ENCODE measurements at places on chromosomes 2 and 18.

DNA sequence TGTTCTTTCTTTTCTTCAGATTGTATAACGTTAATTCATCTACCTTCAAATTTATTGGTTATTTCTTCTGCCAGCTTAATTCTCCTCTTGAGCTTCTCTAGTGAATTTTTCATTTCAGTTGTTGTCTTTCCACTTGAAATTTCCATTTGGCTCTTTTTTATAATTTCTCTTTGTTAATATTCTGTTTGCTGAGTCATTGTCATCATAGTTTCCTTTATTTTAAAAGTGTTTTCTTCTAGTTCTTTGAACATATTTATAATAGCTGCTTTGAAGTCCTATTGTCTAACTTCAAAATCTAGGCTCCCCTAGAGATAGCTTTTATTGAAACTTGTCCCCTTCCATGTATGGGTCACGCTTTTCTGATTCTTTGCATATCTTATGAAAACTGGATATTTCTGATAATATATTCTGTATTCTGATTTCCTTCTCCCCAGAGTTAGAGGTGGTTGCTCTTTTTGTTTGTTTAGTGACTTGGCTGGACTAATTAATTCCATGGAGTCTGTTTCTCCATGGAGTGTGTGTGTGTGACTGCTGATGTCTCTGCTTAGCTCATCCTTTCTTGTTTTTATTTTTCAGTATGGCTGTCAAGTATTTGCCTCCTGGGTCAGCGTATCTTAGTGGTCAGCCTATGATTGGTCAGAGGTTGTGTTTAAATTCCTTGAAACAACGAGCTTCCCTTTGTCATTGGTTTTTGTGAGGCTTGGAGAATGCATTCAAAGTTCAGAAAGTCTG is 47.6 kb downstream of the DIS3L2 start:
- DNase-seq = no peak

GRCh38 chr2:238582159-238582558 is 155.4 kb downstream of the ASB1 start:
- no peak for DNase-seq

GRCh38 chr2:236659758-236660150 is 90.1 kb downstream of the ACKR3 start:
- DNase-seq = no peak

DNA sequence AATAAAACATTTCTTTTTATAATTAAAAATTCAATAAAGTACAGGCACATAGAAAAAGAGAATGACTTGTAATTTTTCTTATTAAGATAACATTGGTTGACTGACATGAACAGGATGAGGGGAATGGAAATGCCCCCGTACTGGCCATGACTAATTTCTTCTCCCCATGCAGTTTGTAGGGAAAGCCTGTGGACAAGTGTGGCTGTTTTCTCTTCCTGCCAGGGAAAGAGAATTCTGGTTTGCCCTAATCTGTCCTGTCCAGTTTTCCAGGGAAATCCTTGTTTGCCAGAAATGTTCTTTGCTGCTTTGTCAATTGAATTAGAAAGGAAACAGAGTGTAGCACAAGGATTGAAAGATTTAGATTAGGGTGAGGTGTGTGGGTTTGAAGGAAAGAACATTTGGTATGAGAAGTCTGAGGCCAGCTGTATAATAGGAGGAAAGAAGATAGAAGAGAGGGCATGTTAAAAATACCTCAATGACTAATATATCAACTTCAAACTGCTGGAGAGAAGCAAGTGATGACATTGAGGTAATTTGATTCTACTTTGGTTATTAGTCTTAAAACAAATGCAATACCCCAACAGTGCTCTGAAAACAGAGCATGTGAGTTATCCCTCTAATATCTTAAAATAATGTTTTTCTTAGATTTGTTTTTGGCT is 593.9 kb upstream of the ZNF804A start:
- DNase-seq = no peak

- DNase-seq = no peak
These were observed 158.9 kb downstream of the LDLRAD4 start for GRCh38 chr18:13377496-13377895.

- no peak for DNase-seq
These were observed 103.8 kb upstream of the ALKAL2 start for GRCh38 chr2:391696-392095.

DNA sequence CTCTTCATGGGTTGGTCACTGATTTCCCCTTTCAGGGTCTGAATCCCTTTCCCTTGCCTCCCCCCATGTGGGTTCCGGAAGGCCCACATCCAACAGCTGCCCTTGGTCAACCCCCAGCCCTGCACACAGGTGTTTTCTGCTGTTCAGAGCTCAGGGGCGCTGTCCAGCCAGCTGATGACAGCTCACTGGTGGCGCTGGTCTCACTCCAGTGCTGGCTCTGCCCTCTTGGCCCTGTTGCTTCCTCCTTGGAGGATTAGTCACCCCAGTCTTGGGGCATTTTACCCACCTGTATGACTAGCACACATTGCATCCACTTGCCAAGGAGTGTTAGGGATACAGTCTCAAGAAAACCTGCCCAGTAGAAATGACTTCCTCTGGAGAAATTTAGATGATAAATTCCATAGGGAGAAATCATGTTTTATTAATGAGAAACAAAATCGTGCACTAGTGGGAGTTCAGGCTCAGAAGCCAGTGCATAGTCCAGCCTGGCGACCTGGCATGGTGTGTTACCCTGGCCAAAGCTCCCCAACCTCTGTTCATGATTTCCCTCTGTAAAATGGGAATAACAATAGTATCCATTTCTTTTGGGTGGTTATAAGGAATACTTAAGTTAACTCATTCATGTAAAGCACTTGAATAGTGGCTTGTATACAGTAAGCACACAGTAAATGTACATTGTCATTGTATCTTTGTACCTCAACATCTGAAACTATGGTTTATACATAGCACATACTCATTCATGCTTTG is 21.6 kb downstream of the CRIM1 start:
- no peak for DNase-seq

DNA sequence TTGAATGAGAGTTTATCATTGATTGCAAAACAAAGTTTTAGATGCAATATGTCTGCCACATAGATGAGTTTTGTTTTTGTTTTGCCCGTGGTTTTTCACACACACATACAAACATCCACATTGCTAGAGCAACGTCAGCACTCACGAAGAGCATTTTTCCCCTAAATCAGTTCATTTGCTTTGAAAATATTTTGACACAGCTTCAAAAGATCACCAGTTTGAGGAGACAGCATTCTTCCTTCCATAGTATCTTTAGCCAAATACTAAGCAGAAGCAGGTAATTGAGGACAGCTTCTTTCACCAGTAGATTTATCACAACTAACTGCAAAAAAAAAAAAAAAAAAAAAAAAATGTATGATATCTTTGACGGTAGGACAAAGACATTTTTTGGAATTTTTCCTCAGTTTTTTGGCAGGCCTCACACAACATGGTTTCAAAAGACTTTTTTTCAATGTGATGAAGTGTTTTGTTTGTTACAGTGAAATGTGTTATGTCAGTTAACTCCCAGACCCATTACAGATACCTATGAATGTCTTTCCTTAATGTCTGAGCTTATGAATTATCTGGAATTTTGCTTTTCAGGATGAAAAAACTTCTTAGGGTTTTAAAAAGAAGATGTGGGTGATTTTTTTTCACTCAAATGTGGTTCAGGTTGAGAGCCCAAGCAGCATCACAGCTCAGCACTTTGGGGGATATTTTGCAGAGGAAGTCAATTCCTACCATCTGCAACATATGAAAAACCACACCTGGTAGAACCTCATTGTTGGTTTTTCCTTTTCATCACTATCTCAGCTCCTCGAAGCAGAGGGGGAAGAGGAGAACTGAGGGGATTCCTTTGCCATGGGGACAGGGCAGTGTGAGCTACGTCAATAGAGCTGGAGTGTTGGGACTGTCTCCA is 31.6 kb downstream of the AOX1 start:
- no peak for DNase-seq

GRCh38 chr18:58091099-58091611 is 47.1 kb downstream of the NEDD4L start:
- no peak for DNase-seq

GRCh38 chr2:112184121-112184520 is 45.9 kb downstream of the FBLN7 start:
- DNase-seq = no peak

GRCh38 chr2:182652326-182652725 is 63.7 kb upstream of the DNAJC10 start:
- DNase-seq = no peak

DNA sequence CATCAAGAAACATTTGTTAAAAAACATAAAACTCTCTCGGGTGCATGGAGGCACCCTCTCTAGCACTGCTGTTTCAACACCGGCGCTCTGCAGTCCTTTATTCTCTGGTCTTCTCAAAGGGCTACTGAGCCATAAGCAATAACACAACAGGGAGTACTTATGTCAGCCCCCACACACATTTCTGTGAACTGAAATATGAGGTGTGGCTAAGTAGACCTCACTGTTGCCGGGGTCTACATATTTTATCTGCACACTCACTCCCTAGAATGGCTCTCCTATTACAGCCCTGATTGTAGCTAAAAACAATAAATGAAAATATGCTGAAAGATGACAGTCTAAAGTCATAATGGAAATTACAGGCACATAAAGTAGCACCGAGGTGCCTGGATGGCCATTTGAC is 235.1 kb downstream of the GRB14 start:
- no peak for DNase-seq

DNA sequence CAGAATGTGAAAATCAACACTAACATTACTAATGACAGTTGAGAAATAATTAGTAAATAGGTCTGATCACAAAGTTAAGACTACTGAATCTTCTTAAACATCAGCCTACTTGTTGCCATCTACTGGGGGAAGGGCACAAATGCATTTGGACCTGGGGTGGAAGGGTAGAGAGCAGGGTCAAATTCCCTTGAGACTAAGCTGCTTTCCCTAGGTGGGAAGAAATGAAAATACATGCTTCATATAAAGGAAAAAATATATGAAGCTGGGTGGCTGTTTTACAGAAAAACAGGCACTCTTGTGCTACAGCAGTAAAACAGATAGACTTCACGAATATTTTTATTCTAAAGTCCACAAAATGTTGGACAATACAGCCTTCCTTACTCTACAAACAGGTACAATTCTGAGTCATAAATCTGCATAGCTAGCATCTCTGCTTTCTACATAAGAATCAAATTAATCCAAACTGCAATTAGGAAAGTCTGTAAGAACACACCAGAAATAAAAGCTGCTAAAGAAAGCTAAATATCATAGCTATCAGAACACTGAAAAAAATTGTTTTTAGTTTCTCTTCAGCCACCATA is 10.9 kb downstream of the TRIP12 start:
- DNase-seq = peak; percentile 17

DNA sequence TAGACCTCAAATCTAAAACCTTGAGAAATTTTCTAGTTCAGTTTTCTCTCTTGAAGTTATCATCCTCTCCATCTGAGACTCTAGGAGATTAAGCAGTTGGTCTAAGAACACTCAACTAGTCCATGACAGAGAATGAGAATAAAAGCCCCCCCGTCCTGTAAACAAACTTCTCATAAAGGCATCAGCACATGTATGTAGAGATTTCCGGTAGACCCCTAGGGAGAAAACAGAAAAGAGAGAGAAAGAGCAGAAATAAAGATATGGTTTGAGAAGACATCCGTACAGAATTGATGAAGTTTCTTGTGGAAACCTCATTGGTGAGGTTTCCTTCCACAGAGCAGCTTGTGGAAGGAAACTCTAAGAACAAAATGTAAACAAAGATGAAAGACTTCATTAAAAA is 3.2 kb upstream of the GPR155 start:
- no peak for DNase-seq

Data from T-cell (primary cell).